Esophagus muscularis mucosa (tissue), 4 donors: ENCODE measurements at places on chromosomes 1 and 21. TPM values are rescaled to one million over a fixed set of nuclear protein-coding genes. Genes with fewer than 3 reads are reported as not detected.

NEK7 gene
- total RNA-seq: 125 TPM

LYPD8 gene
- total RNA-seq: not detected

ADAR gene
- 87.2 TPM for total RNA-seq

C1QB gene
- 583 TPM for total RNA-seq

CLCA2 gene
- not detected for total RNA-seq

DNA sequence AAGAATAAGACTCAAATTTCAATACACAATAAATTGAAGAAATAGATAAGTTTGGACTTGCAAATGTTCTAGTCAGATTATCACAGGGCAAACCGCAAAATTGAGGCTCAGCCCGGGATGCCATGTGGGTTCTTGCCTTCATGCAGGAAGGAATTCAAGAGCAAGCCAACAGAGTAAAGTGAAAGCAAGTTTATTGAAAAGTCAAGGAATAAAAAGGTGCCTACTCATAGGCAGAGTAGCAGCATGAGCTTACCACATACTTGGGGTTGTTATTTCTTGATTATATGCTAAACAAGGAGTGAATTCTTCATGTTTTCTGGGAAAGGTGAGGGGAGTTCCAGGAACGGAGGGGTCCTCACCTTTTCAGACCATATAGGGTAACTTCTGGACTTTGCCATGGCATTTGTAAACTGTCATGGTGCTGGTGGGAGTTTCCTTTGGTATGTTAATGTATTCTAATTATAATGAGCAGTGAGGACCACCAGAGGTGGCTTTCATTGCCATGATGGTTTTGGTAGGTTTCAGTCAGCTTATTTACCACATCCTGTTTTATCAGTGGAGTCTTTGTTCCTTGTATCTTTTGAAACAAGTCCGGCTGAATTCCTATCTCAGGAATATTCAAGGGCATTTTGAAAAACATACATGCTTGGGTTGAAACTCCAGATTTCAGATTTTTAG lies 2.0 kb upstream of the OR2AK2 start:
- no peak overlapping the region for H3K4me3 ChIP-seq
- H3K4me1 ChIP-seq: no peaks in the 10 kb centered on the region
- H3K36me3 ChIP-seq: no peaks in the 10 kb centered on the region
- H3K27ac ChIP-seq: no peak overlapping the region
- no peaks in the 10 kb centered on the region for H3K27me3 ChIP-seq

GRCh38 chr1:63615768-63616420 lies 22.7 kb downstream of the PGM1 start:
- no peak overlapping the region for H3K27ac ChIP-seq
- H3K36me3 ChIP-seq: no peaks in the 10 kb centered on the region
- no peak for DNase-seq
- no peak overlapping the region for H3K4me3 ChIP-seq
- H3K27me3 ChIP-seq: no peaks in the 10 kb centered on the region
- peaks cover 6% of the 10 kb centered on the region for H3K4me1 ChIP-seq

- no peaks in the 10 kb centered on the region for H3K27me3 ChIP-seq
- no peak for DNase-seq
- peak overlapping the region; percentile 80 for H3K27ac ChIP-seq
- peak overlapping the region; percentile 62 for H3K4me3 ChIP-seq
- H3K4me1 ChIP-seq: peaks cover 32% of the 10 kb centered on the region
These were observed 13.4 kb upstream of the PIAS3 start for GRCh38 chr1:145871994-145872924.

- no peak for DNase-seq
- no peaks in the 10 kb centered on the region for H3K4me1 ChIP-seq
- H3K4me3 ChIP-seq: no peak overlapping the region
- no peaks in the 10 kb centered on the region for H3K36me3 ChIP-seq
- H3K27ac ChIP-seq: no peak overlapping the region
These were observed 228.9 kb downstream of the TNR start for GRCh38 chr1:175514387-175514953.

- no peak overlapping the region for H3K27ac ChIP-seq
- no peaks in the 10 kb centered on the region for H3K36me3 ChIP-seq
- DNase-seq: no peak
- no peak overlapping the region for H3K4me3 ChIP-seq
- H3K27me3 ChIP-seq: no peaks in the 10 kb centered on the region
- no peaks in the 10 kb centered on the region for H3K4me1 ChIP-seq
These were observed 34.1 kb downstream of the SOAT1 start for GRCh38 chr1:179327679-179328078.
